Kasumi-1 (cell line): ENCODE measurements at places on chromosomes 11 and 22.

DNA sequence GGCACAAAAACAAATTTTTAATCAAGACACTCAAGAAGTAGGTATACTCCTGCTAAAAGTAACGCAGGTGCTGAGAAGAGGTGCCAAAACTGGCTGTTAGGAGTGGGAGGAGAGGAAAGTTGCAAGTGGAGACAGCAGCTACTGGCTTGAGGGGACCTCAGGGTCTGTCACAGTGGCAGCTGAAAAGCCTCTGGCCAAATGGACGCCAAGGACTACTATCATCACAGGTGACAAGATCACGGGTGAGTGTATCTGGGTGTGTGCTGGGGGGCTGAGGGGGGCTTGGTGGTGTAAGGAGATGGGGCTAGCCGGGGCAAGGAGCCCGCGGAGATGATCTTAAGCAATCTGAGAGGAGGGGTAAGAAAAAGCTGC lies 687 bp downstream of the ZNF202 start:
- DNase-seq = no peak

DNA sequence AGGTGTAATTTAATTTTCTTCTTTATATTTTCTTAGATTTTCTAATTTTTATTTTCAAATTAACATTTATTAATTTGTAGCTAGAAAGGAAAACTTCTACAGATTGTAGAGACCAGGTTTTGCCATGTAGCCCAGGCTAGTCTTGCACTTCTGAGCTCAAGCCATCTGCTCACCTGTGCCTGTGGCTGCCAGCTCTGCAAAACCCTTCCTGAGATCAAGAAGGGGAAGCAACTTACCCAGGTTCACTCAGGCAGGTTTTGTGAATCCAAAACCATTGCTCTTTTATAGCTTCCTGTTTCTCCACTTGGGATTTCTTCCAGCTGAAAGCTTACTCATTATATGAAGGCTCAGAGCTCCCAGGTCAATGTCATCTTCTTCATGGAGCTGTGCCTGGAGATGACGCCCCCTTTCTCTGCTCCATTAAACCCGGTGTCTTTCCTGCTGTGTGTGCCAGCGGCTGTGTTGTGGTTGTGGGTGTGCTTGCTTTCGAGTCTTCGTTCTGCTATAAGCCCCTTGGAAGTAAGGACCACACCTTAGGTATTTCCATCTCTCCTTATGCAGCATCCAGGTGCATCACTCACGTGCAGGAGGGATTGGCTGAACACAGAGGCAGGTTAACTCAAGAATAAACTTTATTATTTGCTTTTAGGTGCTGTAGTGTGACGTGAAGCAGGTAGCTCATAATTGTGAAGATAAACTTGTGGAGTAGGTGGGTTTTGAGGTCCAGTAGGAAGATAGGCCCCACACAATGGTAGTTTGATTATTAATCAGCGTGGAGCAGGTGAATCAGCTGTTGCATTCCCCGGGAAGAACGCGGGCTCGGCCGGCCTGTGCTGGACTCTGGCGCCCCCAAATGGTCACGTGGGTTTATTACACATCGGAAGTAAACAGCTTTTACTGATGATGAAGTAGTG lies 42.2 kb upstream of the INCENP start:
- peak; percentile 81 for DNase-seq

DNA sequence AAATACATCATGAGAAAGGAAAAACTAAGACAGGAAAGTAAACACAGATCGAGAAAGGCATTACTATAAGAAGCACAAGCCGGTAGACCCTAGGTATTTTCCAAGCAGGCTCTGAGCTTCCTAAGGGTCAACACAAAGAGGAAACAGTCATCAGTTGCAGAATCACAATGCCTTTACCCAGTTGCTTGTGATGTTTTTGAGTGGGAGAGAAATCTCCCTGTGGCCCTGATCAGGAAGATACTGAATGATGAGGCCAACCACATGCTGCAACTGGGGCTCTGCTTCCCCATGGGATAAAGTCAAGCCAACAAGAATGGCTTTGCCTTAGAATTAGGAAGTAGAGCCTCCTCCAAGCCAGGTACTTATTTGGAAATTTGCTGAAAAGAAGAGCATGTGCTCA lies 132.6 kb downstream of the MICAL2 start:
- no peak for DNase-seq

DNA sequence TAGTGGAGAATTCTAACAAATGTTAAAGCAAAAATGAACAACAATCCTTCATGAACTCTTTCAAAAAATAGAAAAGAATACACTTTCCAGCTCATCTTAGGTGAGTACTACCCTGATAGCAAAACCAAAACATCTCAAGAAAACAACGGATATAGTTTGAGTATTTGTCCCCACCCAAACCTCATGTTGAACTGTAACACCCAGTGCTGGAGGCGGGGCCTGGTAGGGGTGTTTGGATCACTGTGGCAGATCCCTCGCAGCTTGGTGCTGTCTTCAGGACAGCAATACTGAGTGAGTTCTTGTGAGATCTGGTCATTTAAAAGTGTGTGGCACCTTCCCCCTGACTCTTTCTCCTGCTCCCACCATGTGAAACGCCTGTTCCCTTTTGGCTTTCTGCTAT lies 27.0 kb downstream of the NCAPD3 start:
- no peak for DNase-seq

GRCh38 chr11:11419747-11420146 lies 66.7 kb upstream of the CSNK2A3 start:
- no peak for DNase-seq
